ENCODE measurements at places on chromosomes 12 and 14.

DNA sequence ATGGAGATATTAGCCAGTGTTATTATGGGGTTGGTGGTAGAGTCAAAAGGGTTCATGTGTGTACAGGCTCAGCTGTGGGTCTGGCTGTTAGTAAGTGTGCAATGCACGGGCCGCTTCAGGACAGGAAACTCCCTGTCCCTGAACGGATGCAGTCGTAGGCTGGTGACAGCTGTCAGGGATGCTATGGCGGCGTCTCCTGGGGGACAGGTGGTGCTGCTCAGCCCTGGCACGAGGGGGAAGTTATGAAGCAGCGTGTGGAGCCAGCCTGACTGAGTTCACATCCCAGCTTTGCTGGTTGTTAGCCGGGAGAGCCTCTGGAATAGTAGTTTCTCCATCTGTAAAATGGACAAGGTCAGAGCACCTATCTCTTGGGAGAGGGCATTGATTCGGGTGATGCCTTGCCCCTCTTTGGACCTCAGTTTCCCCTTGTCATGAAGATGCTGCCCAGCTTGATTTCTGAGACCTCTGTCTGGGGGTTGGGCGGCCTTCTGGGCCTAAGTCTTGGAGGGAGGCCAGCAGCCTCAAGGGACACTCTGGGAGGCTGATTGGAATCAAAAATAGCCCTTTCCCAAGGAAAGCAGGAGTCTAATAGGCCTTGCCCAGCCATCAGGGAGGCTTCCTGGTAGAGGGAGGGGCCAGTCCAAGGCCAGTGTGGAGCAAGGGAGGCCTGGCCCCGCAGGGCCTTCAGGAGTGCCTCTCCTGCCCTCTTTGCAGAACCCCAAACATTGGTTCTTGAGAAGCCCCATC, 7.1 kb downstream of the ASB2 start:
- DNase-seq: peak; percentile 68

- DNase-seq: no peak
These were observed 828.8 kb upstream of the SEL1L start for GRCh38 chr14:82362452-82362851.

DNA sequence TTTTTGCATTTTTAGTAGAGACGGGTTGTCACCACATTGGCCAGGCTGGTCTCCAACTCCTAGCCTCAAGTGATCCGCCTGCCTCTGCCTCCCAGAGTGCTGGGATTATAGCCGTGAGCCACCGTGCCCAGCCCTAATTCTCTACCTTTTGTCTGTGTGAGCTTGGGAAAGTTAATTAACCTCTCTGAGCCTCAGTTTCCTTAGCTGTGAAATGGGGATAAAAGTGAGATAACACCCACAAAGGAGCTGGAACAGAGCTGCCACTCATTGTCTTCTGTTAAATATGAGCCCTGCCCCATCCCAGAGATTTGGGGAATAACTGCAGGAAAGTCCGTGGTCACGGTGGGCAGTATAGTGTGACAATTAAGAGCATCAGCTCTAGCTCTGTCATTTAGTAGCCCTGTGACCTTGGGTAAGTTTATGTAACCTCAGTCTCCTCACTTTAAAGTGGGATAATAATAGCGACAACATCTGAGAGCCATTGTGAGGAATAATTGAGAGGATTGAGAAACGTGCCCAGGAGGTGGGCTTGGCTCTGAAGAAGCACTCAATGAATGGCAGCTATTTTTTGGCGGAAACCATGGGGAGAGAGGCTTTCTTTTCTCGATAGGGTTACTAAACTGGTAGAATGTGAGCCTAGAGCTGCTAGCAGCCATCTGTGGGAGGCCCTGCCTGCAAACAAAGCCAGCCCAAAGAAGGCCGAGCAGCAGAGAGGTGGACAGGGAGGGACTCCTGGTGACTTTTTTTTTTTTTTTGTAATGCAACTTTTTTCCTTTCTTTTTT, 60.8 kb upstream of the MED13L start:
- DNase-seq: no peak

GRCh38 chr14:104681689-104682074, 7.7 kb upstream of the INF2 start:
- no peak for DNase-seq

DNA sequence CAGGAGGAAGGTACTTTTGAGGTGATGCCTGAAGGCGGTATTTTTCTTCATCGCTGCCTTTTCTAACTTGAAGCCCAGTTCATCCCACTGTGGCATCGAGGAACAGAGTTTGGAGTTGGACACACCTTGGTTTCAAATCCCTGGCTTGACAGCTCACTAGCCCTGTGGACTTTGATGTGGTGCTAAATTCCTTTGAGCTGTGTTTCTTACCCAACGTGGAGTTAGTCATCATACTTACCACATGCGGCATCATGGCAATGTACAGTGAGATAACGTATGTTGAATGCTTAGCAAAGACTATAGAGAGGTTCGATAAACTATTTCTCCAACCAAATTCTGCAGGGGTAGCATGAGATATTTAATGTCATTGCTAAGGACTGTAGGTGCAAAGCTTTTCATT, 3.4 kb downstream of the PLEKHG3 start:
- no peak for DNase-seq

GRCh38 chr12:102564026-102564425, 83.7 kb upstream of the IGF1 start:
- no peak for DNase-seq

DNA sequence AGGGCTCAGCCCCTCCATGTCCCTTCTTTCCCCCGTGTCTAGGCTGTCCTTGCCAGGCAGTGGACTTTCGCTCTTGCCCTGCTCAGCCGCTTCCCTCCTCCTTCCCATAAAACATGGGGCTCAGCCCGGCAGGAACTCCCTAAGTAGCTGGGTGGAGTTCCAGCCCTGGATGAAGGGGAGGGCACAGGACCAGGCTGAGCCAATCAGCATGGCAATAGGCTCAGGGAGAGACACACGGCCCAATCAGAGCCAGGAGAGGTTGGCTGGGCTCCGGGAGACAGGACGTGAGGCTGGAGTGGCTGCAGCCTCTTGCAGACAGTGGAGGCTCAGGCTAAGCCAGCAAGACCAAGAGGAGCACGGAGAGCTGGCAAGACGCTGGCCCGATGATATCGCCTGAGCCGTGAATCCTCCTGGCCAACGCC, 54.3 kb downstream of the GALNT9 start:
- no peak for DNase-seq

- DNase-seq: peak; percentile 3
These were observed 536 bp downstream of the PARPBP start for GRCh38 chr12:102120564-102120873.

- DNase-seq: no peak
These were observed 769 bp upstream of the SLC39A5 start for GRCh38 chr12:56229082-56229481.

DNA sequence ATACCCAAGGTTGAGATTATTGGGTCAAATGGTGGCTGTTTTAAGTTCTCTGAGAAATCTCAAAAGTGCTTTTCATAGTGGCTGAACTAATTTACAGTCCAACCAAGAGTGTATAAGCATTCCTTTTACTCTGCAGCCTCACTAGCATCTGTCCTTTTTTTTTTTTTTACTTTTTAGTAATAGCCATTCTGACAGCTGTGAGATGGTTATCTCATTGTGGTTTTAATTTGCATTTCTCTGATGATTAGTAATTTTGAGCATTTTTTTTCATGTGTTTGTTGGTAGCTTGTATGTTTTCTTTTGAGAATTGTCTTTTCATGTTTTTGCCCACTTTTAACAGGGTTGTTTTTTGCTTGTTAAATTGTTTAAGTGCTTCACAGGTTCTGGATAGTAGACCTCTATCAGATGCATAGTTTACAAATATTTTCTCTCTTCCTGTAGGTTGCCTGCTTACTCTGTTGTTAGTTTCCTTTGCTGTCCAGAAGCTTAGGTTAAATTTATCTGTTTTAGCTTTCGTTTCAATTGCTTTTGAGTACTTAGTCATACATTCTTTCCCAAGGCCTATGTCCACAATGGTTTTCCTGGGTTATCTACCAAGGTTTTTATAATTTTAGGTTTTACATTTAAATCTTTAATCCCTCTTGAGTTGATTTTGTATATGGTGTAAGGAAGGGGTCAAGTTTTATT, 881.3 kb upstream of the SEL1L start:
- no peak for DNase-seq

GRCh38 chr12:56261503-56262232, 3.5 kb upstream of the ANKRD52 start:
- DNase-seq: no peak

GRCh38 chr14:101506926-101507835, 54.1 kb upstream of the DIO3 start:
- no peak for DNase-seq

GRCh38 chr14:42742084-42742483, 1135.4 kb downstream of the LRFN5 start:
- no peak for DNase-seq

DNA sequence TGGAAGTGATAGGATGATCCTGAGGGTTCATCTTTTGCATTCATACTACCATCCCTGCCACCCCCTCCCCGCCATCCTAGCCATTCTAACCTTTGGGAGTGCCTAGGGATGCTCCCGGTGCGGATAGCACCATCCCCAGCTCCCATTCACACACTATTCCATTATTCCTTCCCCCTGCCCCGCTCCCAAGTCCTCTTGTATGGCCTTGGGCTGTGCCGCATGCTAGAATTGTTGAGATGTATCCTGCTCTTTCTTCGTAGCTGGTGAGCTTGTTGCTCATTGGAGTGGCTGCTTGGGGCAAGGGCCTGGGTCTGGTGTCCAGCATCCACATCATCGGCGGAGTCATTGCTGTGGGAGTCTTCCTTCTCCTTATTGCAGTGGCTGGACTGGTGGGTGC, 644 bp downstream of the TSPAN31 start:
- DNase-seq: no peak

GRCh38 chr14:105150368-105151083, 18.1 kb downstream of the JAG2 start:
- DNase-seq: no peak

- DNase-seq: no peak
These were observed 2.2 kb downstream of the RIN3 start for GRCh38 chr14:92515546-92516343.

DNA sequence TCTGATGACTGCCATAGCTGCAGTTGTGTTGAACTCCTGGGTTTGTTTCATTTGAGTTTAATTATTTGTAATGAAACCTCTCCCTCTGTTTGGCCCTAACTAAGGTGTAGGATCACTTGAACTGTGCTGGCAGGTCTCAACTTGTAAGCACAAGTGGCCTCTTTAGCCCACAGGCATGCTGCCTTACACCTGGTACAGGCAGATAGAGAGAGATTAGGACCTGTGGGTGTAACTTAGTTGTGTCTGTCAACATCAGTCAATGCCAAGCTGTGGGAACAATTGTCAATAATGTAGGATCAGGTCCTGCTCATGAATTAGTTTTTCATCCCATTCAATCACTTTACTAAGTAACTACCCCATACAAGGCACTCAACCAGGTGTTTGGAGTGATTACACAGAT, 263.0 kb upstream of the G2E3 start:
- DNase-seq: no peak

GRCh38 chr14:72513346-72513745, 380.6 kb downstream of the DPF3 start:
- no peak for DNase-seq

DNA sequence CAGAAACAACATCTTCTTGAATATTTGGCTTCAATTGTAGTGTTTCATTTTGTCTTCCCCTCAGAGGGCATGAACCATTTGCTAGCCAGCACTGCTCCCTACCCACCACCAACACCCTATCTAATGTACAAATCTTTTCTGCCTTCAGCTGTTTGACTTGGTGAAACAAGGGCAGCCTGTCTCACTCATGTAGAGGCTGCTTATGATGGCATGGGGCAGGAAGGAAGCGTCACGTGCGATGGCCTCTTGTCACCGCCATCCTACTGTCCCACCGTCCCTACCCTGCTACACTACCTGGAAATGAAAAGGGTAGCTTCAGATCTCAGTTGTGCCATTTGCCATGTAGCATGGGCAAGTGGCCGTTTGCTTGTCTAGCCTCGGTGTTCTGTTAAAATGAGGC, 29.9 kb upstream of the LRTM2 start:
- no peak for DNase-seq

DNA sequence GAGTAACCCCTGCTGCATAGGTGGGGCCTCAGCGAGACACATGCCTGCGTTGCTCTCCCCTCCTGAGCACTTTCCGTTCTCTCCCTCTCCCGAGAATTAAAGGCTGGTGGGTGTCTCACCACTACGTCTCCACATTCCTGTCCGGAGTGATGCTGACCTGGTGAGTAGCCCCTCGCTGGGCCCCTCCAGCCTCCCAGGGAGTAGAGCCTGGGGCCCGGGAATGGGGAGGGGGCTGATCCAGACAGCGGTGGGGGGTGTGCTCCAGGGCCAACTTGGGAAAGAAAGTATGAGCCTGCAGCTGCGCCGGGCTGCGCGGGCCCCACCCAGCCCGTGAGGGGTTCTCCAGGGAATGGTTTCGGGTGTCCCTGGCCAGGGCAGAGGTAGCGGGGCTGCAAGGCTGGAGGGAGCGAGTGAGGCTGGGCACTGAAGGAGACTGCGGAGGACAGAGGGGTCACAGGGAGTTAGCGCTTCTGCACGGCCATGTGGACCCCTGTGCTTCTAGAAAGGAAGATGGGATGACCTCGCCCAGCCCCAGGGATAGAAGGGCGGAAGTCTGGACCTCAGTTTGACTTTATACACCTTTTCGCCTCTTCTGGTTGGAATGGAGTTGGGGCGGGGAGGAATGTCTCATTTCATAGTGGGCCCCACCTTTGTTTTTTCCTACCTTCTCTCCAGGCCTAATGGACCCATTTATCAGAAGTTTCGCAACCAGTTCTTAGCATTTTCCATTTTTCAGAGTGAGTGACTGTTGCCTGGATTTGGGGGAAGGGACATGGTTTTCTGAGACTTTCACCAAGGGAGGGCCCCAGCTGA, 22.5 kb downstream of the RHOF start:
- no peak for DNase-seq

- peak; percentile 82 for DNase-seq
These were observed 20.9 kb downstream of the SYNE3 start for GRCh38 chr14:95495538-95496025.

GRCh38 chr12:5872745-5873144, 72.3 kb downstream of the ANO2 start:
- DNase-seq: no peak

- no peak for DNase-seq
These were observed 15.5 kb downstream of the SINHCAF start for GRCh38 chr12:31310488-31310887.

- no peak for DNase-seq
These were observed 781.2 kb downstream of the FLRT2 start for GRCh38 chr14:86311151-86311550.

- DNase-seq: no peak
These were observed 34.9 kb downstream of the PLEKHD1 start for GRCh38 chr14:69519204-69520100.

GRCh38 chr12:25459541-25459951, 93.5 kb downstream of the LMNTD1 start:
- peak; percentile 84 for DNase-seq

DNA sequence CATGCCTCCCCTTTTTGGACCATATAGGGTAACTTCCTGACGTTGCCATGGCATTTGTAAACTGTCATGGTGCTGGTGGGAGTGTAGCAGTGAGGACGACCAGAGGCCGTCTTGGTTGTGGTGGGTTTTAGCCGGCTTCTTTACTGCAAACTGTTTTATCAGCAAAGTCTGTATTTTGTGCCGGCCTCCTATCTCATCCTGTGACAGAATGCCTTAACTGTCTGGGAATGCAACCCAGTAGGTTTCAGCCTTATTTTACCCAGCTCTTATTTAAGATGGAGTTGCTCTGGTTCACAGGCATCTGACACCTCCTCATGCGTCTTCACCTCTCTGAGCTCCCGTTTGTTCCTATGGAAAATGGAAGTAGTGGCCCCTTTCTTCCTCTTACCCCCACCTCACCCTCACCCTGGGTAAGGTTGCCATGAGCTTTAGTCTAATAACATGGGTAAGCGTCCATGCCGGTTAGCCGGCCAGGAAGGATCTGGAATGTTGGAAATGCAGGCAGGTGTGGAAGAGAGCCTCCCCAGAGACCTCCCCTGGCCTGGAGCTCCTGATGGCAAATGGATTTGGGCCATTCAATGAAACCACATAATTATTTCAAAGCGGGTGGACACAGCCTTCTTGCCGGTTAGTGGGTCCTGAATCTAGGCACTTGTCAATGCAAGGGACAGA, 18.6 kb downstream of the HHIPL1 start:
- no peak for DNase-seq

Measured in germinal center (tissue), 1 donor.